Skeletal muscle cell (primary cell): ENCODE measurements at places on chromosomes 1 and 21.

GRCh38 chr21:29230551-29231261, 68.0 kb upstream of the BACH1 start:
- no peak for DNase-seq

DNA sequence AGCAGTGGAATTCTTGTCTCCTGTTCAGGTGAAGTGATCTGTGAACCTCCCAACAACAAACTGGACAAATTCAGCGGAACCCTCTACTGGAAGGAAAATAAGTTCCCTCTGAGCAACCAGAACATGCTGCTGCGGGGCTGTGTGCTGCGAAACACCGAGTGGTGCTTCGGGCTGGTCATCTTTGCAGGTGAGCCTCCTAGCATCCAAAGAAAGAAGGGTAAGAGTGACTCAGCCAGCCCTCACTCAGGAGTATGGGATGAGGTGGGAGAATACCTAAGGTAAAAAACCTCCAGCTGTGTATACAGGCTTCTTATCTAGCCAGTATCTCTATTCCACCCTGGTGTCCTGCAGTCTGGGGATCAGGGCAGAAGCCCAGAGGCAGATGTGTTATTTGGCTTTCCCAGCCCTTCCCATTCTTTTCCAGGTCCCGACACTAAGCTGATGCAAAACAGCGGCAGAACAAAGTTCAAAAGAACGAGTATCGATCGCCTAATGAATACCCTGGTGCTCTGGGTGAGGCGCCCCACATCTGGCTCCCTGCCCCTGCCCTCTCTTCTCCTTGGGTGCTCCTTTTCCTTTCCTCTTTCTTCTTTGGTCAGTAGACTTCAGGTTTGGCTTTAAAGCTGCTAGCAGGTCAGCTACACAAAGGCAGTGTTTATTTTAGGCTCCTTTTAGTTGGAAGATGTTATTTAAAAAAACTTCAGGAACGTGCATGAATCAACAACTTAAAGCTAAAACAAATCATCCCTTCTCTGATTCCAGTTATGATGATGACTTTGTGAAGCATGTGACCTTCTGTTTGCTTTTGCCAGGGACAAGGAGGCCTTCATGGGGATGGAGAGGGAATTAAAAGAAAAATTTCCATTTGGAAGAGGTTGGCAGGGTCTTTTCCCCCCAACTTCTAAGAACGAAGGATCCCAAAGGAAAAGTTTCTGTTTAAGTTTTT, 9.0 kb downstream of the ATP8B2 start:
- no peak for DNase-seq

DNA sequence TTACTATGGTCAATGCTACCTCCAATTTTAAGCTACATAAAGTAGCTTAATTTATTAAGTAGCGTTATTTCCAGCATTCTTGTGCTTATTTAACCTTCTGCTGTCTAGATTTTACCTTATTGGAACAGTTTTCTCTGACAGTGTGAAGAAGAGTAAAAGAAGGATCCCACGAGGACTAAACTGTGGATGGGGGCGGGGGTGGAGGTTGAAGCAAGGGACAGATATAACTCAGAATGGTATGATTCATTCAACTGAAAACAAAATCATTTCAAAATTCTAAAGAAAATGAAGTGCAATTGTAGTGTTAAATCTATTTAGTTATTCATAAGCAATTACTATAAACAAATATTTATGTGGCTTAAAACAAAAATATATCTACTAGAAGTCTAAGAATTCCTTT, 11.5 kb upstream of the VAV3 start:
- DNase-seq = no peak

GRCh38 chr1:111487133-111487532, 13.3 kb downstream of the C1orf162 start:
- DNase-seq = no peak

- DNase-seq = no peak
Observed at GRCh38 chr1:153475282-153475681, 14.8 kb upstream of the S100A7 start.

DNA sequence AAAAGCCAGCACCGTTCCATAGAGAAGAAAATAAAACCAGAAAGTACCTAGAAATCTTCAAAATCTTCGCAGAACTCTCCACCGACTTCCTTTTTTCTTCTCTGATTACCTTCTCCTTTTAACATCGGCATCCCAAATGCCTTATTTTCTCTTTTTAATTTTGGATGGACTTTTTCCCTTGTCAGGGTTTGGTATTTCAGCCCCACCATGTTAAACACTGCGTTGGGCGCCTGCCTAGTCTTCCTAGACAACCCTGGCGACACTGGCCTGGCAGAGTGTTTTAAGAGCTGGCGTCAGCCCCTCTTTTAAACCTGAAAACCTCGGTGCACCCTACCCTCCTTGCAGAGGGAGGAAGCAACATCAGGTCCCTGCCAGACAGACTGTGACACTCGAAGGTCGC, 66.0 kb upstream of the EFHD2 start:
- DNase-seq = no peak

DNA sequence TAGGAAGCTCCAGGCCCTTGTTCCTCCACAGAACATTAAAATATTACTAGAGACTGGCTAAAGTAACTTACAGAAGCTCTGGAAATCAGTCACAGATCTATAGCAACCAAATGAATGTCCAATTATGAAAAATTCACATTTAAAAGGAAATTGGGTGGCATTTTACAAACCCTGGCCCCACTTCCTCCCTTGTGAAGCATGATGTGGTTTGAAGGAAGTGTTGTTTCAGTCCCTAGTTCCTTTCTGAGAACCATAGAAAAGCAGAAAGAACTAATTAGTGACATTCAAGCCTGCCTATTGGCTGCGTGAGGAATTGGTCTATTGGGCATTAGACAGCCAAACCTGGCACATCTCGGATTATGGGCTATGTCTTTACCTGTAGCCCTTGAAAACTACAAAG, 649.7 kb upstream of the NEGR1 start:
- no peak for DNase-seq

GRCh38 chr1:32208891-32209328, at the start of gene DCDC2B:
TSS of gene DCDC2B (plus strand) at chr1:32209089. CDS start at chr1:32209094, 5 bp downstream.
- DNase-seq = no peak

DNA sequence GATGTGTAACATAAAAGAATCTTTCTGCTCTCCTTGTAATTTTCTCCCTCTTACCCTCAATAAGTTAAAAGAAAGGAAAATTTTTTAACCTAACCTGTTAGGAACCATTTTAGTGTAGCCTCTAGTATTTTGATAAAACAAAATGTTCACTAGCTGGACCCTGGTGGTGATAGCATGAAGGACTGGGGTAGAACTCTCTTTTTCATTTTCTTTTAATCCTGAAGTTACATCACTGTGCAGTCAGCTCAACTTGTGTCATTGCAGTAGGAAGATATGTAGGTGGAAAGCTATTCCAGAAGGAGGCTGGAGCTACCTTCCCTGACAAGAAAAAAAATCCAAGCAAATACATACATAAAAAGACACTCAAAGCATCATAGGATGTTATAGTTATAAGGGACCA, 39.3 kb downstream of the NFIA start:
- DNase-seq = peak; percentile 36

- DNase-seq = peak; percentile 80
Observed at GRCh38 chr1:173478094-173478674, 1.0 kb downstream of the PRDX6 start.

- DNase-seq = no peak
Observed at GRCh38 chr1:25924454-25924853, 18.2 kb upstream of the STMN1 start.

DNA sequence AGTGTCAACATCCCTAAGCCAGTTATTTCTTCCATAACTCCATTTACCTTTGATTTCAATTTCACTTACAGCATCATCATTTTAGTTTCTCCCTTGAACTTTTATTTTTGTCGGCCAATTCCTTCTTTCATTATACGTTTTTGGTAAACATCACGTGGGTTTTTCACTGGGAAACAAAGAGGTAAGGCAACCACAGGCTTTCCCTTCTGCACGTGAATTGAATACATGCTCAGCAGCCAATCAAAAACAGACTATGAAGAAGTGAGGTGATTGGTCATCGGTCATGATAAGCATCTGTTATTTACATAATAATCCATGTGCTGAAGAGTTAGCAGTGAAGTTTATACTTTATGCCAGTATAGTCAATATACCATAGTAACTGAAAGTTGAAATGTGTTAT, 98.7 kb downstream of the NCAM2 start:
- no peak for DNase-seq

- no peak for DNase-seq
Observed at GRCh38 chr1:147169171-147169570, 3.1 kb downstream of the PRKAB2 start.

DNA sequence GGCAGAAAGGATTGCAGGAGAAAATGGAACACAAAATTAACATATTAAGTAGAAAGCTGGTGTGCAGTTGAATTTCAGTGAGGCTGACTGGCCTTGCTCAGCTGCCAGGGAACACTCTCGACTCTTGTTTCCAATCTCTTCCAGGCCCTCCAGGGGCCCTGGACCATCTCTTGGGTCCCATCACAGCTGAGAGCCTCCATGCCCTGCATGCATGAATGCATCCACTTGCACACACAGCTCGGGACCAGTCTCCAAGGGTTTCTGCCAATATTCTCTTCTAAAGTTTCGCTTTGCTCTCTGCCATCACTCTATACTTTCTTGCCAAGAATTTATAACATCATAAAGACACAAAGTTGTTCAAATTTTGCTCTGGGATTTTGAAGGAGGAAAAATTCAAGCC, 200.3 kb downstream of the DSCAM start:
- no peak for DNase-seq

DNA sequence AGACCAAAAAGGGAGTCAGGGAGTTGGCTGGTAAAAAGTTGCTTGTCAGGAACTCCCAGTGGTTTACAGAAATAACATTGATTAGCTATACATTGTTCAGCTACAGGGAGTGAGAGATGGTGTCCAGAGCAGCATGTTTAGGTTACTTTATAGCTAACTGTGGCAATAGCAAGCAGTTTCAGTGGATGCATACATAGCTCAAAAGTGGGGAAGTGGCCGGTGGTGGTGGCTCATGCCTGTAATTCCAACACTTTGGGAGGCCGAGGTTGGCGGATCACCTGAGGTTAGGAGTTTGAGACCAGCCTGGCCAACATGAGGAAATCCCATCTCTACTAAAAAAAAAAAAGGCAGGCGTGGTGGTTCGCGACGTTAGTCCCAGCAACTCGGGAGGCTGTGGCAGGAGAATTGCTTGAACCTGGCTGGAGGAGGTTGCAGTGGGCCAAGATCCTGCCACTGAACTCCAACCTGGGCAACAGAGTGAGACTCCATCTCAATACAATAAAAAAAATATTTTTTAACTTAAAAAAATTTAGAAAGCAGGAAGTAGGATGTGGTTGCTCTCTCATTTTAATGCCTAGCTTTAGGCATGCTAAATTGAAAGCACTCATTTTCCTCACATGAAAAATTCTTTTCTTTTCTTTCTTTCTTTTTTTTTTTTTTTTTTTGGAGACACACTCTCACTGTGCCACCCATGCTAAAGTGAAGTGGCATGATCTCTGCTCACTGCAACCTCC, 109.7 kb downstream of the PPIAL4G start:
- DNase-seq = no peak

- no peak for DNase-seq
Observed at GRCh38 chr1:209627027-209627731, 25.0 kb downstream of the LAMB3 start.

- DNase-seq = no peak
Observed at GRCh38 chr1:33424610-33425009, 6.3 kb downstream of the PHC2 start.

DNA sequence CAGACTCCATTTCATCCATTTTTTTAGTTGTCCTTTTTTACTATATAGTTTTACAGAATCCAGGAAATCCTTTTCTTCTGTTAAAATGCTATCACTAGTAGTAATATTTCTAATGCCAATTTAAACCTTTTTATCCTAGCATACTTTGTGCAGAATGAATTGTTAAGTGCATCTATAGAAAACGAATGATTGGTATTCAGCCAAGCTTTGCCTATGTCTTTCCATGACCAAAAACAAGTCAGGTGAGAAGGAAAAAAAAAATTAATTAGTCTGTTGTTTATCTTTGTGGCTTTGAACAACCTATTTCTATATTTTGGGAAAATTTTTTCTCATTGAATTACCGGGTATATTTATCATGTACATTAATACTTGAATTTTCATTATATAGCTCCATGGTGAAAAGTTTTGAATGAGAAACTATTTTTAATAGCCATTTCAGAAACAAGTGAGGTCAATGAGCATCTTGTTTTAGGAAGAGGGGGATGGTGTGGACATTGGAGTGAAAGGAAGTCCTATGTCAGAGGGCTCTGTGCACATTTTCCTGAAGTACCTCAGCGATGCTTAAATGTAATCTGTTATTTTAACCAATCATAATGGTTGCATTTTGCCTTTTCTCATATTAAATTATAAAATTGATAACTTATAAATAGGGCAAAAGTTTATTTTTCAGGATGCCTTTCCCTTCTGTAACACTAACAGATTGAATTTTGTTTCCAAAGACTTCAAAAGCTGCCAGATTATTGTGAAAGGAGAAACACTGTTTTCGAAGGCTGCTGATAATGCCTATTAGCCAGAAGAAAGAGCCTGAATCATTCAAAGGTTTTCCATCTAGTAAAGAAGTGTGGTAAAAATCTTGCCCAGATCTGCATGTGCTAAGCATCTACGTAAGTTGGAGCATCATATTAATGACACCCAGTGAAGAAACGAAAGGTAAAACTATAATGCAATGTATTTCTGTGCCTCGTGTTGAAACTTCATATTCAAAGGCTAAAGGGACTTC, 73.8 kb upstream of the S1PR1 start:
- DNase-seq = no peak

- DNase-seq = no peak
Observed at GRCh38 chr1:184806296-184806721, 51.7 kb upstream of the EDEM3 start.

GRCh38 chr1:106727171-106727570, 329.3 kb upstream of the PRMT6 start:
- DNase-seq = no peak

DNA sequence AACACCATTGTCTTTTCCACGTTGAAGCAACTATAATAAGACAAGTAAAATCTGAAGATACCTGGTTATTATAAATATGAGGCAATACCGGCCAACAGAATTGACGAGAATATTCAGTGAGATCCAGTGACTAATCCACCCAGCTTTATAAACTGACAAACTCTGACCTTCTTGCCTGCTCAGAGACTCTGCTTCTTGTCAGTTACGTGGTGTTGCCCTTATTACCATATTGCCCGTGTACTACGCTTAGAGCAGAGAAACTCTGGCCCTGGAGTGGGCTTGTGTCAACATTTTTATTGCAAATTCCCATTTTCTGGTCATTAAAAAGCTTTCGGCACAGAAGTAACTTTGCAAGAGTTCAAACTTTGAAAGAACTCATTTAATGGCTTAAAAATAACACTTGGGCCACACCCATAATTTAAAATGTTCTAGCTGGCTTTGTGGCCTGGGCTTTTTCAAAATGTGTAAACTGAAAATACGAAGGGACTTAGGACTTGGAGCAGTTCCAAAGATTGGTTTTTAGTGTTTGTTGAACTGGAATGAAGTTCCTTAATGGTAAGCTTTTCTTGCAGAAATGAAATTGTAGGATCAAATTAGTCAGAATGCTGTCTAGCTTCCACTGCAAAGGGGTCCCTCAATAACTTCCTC, 266.2 kb downstream of the LMO4 start:
- no peak for DNase-seq

- DNase-seq = no peak
Observed at GRCh38 chr21:18498431-18498830, 94.8 kb upstream of the TMPRSS15 start.
